ENCODE measurements at places on chromosomes 16 and 17. TPM values are rescaled to one million over a fixed set of nuclear protein-coding genes. Genes with fewer than 3 reads are reported as not detected.

Gene CCL4L2
- total RNA-seq: not detected

Gene SNAI3
- total RNA-seq: not detected

Gene FBXO39
- 1.9 TPM for total RNA-seq

Gene CCL18
- not detected for total RNA-seq

Gene STH
- total RNA-seq: not detected

Gene IRX6
- total RNA-seq: not detected

Gene PITPNM3
- total RNA-seq: 1.1 TPM

Gene DHRS7C
- total RNA-seq: not detected
